Bronchus fibroblast of lung (primary cell): ENCODE measurements at places on chromosomes 7 and 10. TPM values are rescaled to one million over a fixed set of nuclear protein-coding genes. Genes with fewer than 3 reads are reported as not detected.

GPR146 gene
- total RNA-seq: 0.15 TPM in 1 of 2 replicates, not detected in the other

LIPM gene
- total RNA-seq: not detected in 2 replicates

CALML5 gene
- not detected in 2 replicates for total RNA-seq

LEP gene
- not detected in 2 replicates for total RNA-seq

HDAC9 gene
- 1.3 and 2.5 TPM in 2 replicates for total RNA-seq

BEND7 gene
- total RNA-seq: 0.34 and 0.74 TPM in 2 replicates

GLCCI1 gene
- 1.7 and 2.2 TPM in 2 replicates for total RNA-seq

CLRN3 gene
- total RNA-seq: not detected in 2 replicates

ZPBP gene
- not detected in 2 replicates for total RNA-seq

CWF19L1 gene
- total RNA-seq: 27.7 and 32.6 TPM in 2 replicates

SLC18A3 gene
- total RNA-seq: not detected in 2 replicates

CFAP58 gene
- total RNA-seq: 0.15 and 0.17 TPM in 2 replicates

CTTNBP2 gene
- total RNA-seq: 2.5 and 3.1 TPM in 2 replicates

STYXL1 gene
- total RNA-seq: 60.8 and 73.5 TPM in 2 replicates

CRTAC1 gene
- total RNA-seq: not detected in 2 replicates

FGF8 gene
- total RNA-seq: not detected in 2 replicates

WNT2 gene
- 1.0 and 1.3 TPM in 2 replicates for total RNA-seq

HOXA7 gene
- 3.9 and 4.2 TPM in 2 replicates for total RNA-seq

FIGNL1 gene
- total RNA-seq: 20.3 and 23.3 TPM in 2 replicates

IGFBP1 gene
- total RNA-seq: not detected in 2 replicates

CHRM2 gene
- 3.9 and 4.4 TPM in 2 replicates for total RNA-seq

TMEM236 gene
- total RNA-seq: not detected in 2 replicates

TNS3 gene
- 49.9 and 50.3 TPM in 2 replicates for total RNA-seq

DDC gene
- total RNA-seq: not detected in 2 replicates

SLC13A4 gene
- 0.17 and 0.59 TPM in 2 replicates for total RNA-seq

TLL2 gene
- total RNA-seq: under 0.01 TPM in 1 of 2 replicates, not detected in the other

CALHM2 gene
- 14.3 and 19.0 TPM in 2 replicates for total RNA-seq

NKX2-3 gene
- total RNA-seq: not detected in 2 replicates

PLEKHS1 gene
- total RNA-seq: not detected in 2 replicates

IMMP2L gene
- total RNA-seq: 10.1 and 11.6 TPM in 2 replicates

HPS6 gene
- total RNA-seq: 24.2 and 27.4 TPM in 2 replicates

ANXA8 gene
- 0.30 TPM in 1 of 2 replicates, not detected in the other for total RNA-seq

SHTN1 gene
- 0.67 and 0.74 TPM in 2 replicates for total RNA-seq

SEPTIN7 gene
- total RNA-seq: 91.7 and 147 TPM in 2 replicates

SPDYE16 gene
- total RNA-seq: not detected in 2 replicates

GHRHR gene
- not detected in 2 replicates for total RNA-seq

PPRC1 gene
- 20.5 and 24.2 TPM in 2 replicates for total RNA-seq

AASS gene
- total RNA-seq: 11.6 and 12.9 TPM in 2 replicates

CREB3L2 gene
- 27.8 and 29.8 TPM in 2 replicates for total RNA-seq

VWA2 gene
- not detected in 2 replicates for total RNA-seq

TCF7L2 gene
- total RNA-seq: 4.0 and 4.4 TPM in 2 replicates

ZNF783 gene
- total RNA-seq: 4.2 and 4.3 TPM in 2 replicates

HOXA6 gene
- 3.0 and 3.9 TPM in 2 replicates for total RNA-seq

TDRD1 gene
- total RNA-seq: not detected in 2 replicates
